ENCODE measurements at places on chromosomes 5 and 9. TPM values are rescaled to one million over a fixed set of nuclear protein-coding genes. Genes with fewer than 3 reads are reported as not detected.

FAM114A2 gene
- 18.3 TPM for polyA plus RNA-seq

SLC6A18 gene
- polyA plus RNA-seq: not detected

TRMO gene
- 13.9 TPM for polyA plus RNA-seq

PCDHB2 gene
- polyA plus RNA-seq: 1.1 TPM

EDIL3 gene
- 0.08 TPM for polyA plus RNA-seq

SLC36A2 gene
- polyA plus RNA-seq: not detected

SEC16A gene
- polyA plus RNA-seq: 12.2 TPM

ACER2 gene
- 4.3 TPM for polyA plus RNA-seq

RGS7BP gene
- polyA plus RNA-seq: not detected

TXNDC8 gene
- polyA plus RNA-seq: not detected

PCDHB13 gene
- 0.07 TPM for polyA plus RNA-seq

VCP gene
- 356 TPM for polyA plus RNA-seq

IZUMO3 gene
- not detected for polyA plus RNA-seq

CD72 gene
- polyA plus RNA-seq: 0.66 TPM

CERCAM gene
- polyA plus RNA-seq: 25.9 TPM

FST gene
- 276 TPM for polyA plus RNA-seq

RASEF gene
- 0.08 TPM for polyA plus RNA-seq

SPINK6 gene
- polyA plus RNA-seq: 35.5 TPM

IGFBPL1 gene
- polyA plus RNA-seq: not detected

HAVCR1 gene
- not detected for polyA plus RNA-seq

WWC1 gene
- 18.3 TPM for polyA plus RNA-seq

DDX41 gene
- 95.8 TPM for polyA plus RNA-seq

GABRA6 gene
- polyA plus RNA-seq: not detected

PCDHGB2 gene
- polyA plus RNA-seq: 0.12 TPM

FOXB2 gene
- polyA plus RNA-seq: not detected

TCF7 gene
- polyA plus RNA-seq: 0.84 TPM

TAF11L10 gene
- polyA plus RNA-seq: not detected

PCDHB15 gene
- polyA plus RNA-seq: 0.03 TPM

PCDH12 gene
- 0.01 TPM for polyA plus RNA-seq

PCDHB14 gene
- polyA plus RNA-seq: 0.13 TPM

ADGRD2 gene
- polyA plus RNA-seq: not detected

ISL1 gene
- polyA plus RNA-seq: 2.4 TPM

SHOC1 gene
- polyA plus RNA-seq: 0.01 TPM

CARD9 gene
- polyA plus RNA-seq: 0.21 TPM

FGFR4 gene
- polyA plus RNA-seq: 0.62 TPM

CAMK4 gene
- 0.30 TPM for polyA plus RNA-seq

CORO2A gene
- 31.7 TPM for polyA plus RNA-seq

GABRA1 gene
- not detected for polyA plus RNA-seq

PCDHA4 gene
- polyA plus RNA-seq: 0.01 TPM

MYO10 gene
- polyA plus RNA-seq: 16.1 TPM

CDKN2AIPNL gene
- polyA plus RNA-seq: 17.4 TPM

TMC1 gene
- 0.24 TPM for polyA plus RNA-seq

LCN9 gene
- not detected for polyA plus RNA-seq
